CD4-positive, alpha-beta T cell treated with Interleukin-4 for 1 hour (primary cell): ENCODE measurements at places on chromosomes 1 and 21.

DNA sequence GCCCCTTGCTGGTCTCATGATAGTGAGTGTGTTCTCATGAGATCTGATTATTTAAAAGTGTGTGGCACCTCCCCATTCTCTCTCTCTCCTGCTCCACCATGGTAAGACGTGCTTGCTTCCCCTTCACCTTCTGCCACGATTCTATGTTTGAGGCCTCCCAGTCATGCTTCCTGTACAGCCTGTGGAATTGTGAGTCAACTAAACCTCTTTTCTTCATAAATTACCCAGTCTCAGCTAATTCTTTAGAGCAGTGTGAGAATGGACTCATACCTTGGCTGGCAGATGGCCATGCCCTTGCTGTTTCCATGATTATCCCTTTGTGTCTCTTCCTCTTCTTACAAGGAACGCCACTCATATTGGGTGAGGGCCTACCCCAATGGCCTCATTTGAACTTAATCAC lies 40.3 kb downstream of the PSMG1 start:
- no peak for DNase-seq

- DNase-seq = no peak
Observed at GRCh38 chr1:196393742-196394141, 214.5 kb downstream of the KCNT2 start.

- no peak for DNase-seq
Observed at GRCh38 chr1:183293876-183294275, 107.8 kb downstream of the LAMC2 start.

DNA sequence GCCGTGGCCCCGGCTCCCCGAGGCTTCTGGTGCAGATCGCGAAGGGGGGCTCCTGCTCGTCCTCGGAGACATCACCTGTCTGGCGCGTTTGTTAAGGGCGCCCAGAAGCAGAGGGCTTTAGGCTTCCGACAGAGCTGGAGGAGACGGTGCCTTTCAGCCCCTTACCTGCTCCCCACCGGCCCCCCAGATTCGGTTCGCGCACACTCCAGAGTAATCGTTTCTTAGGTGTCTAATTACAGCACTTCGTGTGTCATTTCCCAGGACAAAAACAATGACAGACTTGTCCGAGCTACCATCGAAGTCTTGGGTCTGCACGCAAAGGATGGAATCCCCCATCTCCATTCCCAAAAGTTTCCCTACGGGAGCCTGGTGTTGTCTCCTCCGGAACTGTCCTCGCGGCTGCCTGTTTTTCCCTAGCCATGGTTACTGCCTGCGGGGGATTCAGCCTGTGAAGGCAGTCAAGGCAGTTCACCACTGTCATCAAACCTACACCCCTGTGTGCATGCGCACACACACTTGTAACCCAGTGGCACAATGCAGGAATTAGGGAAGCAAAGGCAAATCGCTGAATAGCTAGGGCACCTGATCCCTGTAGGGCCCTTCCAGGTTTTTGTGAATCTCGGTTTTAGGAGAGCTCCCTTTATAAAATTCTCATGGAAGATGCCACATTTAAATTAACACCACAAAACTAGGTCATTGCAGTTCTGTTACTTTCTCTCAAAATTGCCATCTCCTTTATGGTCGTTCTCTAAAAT lies 738 bp upstream of the CDC42BPA start:
- DNase-seq = no peak

- no peak for DNase-seq
Observed at GRCh38 chr1:115330480-115331013, 7.5 kb downstream of the NGF start.

- no peak for DNase-seq
Observed at GRCh38 chr1:236123563-236123962, 18.8 kb upstream of the GPR137B start.

GRCh38 chr1:117398957-117399356 lies 31.7 kb downstream of the MAN1A2 start:
- no peak for DNase-seq

DNA sequence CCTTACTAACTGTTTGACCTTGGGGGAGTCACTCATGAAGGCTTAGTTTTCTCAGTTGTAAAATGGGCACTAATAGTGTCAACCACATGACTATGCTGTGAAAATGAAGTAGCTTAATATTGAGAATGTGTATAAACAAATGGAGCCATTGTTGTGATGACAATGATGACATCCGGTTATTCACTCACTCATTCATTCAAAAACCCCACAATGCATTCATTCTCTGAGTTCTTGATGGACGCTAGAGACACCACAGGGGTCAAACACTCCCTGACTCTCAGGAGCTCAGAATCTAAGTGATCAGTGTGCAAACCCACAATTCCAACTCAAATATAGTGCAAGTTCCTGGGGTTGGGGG lies 138.9 kb downstream of the FOXD2 start:
- DNase-seq = no peak

- no peak for DNase-seq
Observed at GRCh38 chr1:175820456-175821025, 77.1 kb upstream of the TNR start.

DNA sequence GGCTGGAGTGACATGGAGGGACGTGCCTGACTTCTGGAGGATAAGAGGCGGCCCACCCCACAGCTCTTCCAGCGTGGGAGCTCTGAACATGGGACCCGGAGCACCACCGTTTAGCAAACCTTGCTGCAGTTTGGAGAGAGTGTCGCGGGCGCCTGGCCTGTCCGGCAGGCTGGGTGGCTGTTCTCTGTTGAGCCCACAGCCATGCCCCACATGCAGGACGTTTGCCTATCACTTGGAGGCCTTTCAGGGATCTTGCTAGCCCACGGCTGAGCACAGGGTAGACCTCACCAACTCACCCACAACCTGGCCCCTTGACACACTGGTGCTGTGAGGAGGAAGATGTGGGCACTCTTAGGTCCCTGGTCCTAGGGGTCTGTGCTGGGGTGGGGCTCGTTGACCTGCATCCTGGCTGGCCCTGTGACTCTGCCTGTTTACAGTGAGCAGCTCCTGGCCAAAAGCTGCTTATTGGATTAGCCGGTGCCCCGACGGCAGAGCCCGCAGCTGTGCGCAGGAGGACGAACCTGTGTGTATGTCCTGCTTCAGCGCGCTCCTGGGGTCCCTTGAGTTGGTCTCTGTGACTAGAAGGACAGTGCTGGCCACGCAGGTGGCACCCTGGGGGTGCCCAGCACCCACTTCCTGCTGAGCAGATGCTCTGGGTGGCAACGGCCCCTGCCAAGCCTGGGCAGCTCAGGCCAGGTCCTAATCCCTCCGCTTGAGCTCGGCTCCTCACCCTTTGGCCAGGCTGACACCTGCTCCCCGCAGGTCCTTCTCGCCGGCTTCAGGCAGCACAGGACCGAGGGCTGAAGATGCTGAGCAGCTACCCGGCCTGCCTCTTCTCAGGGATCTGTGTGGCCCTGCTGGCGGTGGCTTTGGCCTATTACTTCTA lies 72.4 kb upstream of the TRAPPC10 start:
- no peak for DNase-seq

DNA sequence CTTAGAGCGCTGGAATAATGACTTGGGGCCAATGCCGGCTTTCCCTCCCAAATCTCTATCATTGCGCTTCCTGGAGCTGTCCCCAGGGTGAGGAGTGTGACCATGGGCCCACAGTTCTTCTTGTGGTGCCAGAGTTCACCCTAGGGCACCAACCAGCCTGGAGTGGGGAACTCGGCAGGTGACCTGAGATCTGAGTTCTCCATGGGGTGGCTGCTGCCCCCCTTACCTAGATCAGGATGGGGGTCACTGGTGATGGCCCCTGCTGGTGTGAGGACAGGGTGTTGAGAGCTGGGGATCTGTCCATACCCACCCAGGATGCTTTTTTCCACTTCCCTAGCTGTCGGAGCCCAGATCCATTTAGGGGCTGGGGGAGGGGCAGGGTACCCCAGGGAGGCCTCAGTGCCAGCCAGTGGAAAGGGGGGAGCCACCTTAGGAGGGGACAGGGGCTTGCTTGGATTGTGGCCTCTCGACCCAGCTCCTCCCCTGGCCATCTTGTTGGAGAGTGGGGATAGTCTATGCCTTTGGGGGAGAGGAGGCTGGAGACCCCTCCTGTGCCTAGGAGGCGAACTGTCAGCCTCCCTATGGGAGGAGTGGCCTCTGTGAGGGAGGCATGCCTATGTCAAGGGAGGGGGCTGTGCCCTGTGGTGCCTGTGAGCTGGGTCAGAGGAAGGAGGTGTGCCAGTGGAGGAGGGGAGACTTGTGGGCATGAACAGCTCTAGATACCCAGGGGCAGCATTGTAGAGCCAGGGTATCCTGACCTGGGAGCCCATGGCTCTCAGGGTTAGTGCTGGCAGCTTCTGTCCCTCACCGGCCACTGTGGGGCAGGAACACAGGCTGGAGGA lies 1.7 kb downstream of the FOXO6 start:
- DNase-seq = no peak

- no peak for DNase-seq
Observed at GRCh38 chr1:116772648-116773045, 18.4 kb downstream of the CD2 start.

DNA sequence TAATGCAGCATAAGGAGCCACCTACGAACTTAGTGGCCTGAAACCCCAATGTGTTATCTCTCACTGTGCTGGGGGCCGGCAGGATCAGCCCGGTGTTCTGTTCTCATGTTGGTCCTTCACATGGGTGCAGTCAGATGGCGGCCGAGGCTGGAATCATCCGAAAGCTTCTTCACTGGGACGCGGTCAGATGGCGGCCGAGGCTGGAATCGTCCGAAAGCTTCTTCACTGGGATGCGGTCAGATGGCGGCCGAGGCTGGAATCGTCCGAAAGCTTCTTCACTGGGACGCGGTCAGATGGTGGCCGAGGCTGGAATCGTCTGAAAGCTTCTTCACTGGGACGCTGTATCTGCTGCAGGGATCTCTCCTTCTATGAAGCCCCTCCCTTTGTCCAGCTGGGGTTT lies 12.6 kb upstream of the PCBP3 start:
- DNase-seq = no peak

GRCh38 chr21:26570203-26570602 lies 2.9 kb downstream of the CYYR1 start:
- DNase-seq = no peak

DNA sequence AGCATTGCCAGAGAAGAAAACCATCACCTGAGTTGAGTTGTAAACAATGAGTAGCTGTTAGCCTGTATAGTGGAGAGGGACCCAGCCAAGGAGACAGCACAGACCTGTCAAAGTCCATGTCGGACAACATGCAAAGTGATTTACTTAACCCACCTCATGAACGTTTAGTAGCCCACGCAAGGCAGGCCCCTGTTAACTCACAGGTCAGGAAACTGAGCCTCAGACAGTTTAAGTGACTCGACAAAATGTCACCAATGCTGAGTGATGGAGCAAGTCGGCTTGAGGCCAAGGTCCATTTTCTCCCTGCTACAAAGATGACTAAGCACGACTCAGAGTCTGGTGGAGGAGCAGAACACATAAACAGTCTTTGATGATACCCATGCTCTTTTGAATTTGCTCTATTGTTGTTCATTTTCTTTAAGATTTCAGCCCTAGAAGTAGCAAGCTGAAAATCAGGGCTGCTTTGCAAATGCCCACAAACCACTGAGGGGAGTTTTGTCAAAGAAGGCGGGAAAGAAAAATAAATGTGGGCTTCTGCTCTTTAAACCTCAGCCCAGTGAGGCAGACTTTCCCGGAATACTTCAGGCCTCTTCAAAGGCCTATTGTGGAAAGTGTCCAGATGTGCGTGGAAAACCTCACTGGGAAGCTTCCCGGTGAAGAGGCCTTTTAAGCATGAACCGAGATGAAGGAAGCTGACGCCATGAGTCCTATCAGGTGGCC lies 83.8 kb upstream of the HOOK1 start:
- no peak for DNase-seq

- no peak for DNase-seq
Observed at GRCh38 chr21:39651206-39651605, 38.5 kb downstream of the B3GALT5 start.

- DNase-seq = no peak
Observed at GRCh38 chr1:27554759-27555699, 48.9 kb downstream of the AHDC1 start.

DNA sequence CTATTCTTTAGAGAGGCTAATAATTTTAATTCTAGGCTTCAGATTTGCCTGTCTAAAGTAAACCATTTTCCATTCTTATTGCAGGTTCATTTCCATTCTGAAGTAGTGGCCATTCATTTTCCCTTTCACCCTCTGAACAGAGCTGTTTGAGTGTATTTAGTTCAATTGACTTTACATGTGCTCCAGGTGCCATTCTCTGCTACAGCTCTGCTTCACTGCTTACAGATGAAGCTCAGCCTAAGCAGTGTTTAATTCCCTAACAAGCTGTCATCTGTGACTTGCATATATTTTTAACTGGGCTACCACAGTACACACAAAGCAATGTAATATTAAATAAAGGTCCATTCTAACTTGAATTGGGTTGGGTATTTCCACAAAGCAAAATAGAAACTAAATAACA lies 1031.6 kb downstream of the KCNT2 start:
- no peak for DNase-seq

DNA sequence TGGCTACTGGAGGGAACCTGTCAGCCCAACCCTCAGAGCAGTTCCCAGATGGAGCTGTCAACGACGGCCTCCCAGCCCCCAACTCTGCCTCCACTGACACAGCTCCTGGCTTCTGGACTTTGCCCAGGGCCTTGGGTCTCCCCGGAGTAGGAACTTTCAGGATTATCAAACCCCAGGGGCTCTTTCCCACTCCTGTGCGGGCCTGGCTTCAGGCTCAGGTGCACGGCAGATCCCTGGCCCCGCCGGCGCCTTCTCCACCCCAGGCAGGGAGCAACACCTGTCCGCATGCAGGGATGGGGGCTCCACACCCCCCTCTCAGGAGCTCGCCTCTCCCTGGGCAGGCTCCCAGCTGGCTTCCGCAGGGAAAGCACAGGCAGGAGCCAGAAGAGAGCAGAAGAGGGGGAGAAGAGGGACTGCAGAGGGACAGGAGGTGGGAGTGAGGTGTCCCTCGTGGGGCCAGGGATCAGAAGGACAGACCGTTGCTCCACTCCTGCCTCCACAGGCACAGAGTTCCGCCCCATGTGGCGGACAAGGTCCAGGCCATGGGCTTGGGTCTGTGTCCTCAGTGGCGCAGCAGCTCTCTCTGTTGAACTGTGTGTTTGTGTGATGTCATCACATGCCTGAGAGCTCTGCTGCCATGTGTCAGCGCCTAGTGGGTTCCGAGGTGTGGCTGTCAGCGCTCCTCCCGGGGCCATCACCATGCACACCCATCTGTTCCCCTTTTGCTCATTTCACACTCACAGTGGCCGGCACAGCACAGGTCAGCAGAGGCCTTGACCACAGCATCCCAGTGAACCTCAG lies 107.7 kb downstream of the PDE9A start:
- peak; percentile 22 for DNase-seq
